ENCODE measurements at places on chromosomes 1 and 21.

DNA sequence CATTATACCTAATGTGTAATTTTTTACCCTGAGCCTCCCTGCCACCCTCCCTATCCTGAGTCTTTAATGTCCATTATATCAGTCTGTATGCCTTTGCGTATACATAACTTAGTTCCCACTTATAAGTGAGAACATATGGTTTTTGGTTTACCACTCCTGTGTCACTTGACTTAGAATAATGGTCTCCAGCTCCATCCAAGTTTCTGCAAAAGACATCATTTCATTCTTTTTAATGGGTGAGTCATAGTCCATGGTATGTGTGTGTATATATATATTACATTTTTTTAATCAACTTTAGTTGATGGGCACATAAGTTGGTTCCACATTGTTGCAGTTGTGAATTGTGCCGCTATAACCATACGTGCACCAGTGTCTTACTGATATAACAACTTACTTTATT is 477.1 kb upstream of the NEGR1 start:
- no peak for DNase-seq

GRCh38 chr1:152436593-152437496 is 22.8 kb upstream of the CRNN start:
- DNase-seq: no peak

GRCh38 chr1:165856606-165857005 is 29.2 kb downstream of the UCK2 start:
- DNase-seq: no peak

DNA sequence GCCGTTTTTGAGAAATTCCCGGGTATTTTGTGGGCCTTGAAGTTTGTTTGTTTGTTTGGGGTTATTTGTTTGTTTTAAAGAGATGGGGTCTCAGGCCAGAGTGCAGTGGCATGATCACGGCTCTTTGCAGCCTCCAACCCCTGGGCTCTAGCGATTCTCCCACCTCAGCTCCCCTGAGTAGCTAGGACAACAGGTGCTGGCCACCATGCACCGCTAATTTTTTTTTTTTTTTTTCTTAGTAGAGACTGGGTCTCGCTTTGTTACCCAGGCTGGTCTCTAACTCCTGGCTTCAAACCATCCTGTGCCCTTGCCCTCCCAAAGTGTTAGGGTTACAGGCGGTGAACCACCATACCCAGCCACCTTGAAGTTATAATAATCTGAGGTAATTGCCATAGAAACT is 2.0 kb downstream of the CHTOP start:
- no peak for DNase-seq

DNA sequence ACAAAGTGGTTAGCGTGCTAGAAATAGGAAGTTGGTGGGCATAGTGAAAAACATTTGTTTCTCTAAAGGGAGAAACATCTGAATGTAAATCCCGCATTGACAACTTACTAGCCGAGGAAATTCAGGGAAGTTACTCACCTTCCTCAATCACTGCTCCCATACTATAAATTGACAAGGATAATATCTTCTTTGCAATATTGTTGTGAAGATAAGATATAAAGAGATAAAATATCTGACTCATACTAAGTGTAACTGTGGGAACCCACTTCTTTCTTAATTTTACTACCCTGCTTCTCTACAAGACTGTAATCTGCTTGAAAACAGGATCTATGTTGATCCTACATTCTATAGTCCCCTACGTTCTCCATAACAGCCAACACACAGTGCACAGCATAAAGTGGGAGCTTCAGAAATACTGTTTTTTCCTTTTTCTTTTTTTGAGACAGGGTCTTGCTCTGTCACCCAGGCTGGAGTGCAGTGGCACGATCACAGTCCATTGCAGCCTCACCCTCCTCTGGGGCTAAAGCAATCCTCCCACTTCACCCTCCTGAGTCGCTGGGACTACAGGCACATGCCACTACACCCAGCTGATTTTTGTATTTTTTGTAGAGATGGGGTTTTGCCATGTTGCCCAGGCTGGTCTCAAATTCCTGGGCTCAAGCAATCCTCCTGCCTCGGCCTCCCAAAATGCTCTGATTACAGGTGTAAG is 57.4 kb upstream of the C1orf21 start:
- DNase-seq: no peak

GRCh38 chr1:211581526-211581925 is 2.6 kb upstream of the SLC30A1 start:
- no peak for DNase-seq

- no peak for DNase-seq
These were observed 238.1 kb downstream of the HMCN1 start for GRCh38 chr1:185972096-185972850.

- DNase-seq: no peak
These were observed 48.7 kb upstream of the DMRTA2 start for GRCh38 chr1:50471967-50472366.

GRCh38 chr1:170592591-170593111 is 60.7 kb downstream of the GORAB start:
- DNase-seq: no peak

- DNase-seq: peak; percentile 56
These were observed 147.4 kb upstream of the KRTAP19-8 start for GRCh38 chr21:31185663-31186062.

DNA sequence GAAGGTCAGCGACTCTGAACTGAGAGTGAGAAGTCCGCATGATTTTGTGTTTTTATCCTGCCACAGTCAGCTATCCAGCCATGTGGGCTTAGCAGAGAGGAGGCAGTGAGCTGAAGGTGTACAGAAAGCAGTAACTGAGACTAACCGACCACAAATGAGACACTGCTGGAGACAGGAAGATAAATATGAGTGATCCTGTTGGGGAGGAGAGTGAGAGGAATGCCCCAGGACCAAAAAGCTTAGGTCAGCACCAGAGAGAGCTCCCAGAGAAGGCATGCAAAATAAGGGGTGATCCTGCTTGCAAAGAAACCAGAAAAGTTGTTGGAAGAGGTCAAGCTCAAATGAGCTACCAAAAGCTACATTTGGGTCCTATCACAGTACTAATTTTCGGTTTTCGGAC is 63.7 kb downstream of the HLCS start:
- DNase-seq: no peak

DNA sequence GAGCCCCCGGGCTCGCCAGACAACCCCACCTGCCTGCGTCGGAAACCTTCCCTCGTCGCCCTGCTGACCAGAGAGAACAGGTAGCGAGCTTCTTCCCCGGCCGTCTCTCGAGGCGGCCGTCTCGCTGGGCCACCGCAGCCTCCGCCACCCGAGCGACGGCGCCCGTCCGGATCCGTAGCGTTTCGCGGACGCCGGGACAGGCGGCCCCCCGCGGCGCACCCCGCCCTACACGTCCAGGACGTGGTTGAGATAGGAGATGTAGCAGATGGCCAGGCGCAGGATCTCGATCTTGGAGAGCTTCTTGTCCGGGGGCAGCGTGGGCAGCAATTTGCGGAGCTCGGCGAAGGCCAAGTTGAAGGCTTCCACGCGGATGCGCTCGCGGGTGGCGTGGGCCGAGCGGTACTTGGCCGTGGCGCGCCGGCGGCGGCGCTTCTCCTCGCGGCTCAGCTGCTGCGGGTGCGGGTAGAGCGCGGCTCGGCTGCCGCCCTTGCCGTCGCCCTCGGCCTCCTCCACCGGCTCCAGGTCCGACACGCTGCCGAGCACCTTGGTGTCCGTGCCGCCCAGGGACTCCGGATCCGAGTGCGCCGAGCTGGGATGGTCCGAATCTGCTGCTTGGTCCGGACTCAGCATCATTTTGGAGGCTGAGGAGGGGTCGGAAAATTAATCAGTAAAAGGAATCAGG is 3.0 kb downstream of the NHLH2 start:
- no peak for DNase-seq

DNA sequence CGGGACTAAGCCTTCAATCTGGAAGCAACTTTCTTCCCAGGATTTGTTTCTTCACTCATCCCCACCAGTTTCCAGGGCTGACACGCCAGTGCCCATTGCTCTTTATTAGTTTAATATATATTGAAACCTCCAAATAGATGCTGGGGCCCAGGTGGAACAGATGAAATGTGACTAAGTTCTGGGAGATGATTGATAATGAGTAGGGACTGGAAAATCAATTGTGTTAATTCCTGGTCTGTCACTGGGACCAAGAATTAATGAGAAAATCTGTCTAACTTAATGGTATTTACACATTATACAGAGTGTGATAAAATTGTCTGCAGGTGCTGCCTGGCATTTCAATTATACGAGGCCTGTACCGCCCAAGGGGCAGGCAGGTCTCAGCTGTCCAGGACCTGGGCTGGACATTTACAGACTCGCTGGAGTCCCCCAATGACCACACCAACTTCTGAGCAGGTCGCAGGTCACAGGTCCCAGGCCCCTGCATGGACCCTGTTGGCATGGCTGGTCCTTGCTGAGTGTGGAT is 35.8 kb downstream of the UBIAD1 start:
- no peak for DNase-seq

DNA sequence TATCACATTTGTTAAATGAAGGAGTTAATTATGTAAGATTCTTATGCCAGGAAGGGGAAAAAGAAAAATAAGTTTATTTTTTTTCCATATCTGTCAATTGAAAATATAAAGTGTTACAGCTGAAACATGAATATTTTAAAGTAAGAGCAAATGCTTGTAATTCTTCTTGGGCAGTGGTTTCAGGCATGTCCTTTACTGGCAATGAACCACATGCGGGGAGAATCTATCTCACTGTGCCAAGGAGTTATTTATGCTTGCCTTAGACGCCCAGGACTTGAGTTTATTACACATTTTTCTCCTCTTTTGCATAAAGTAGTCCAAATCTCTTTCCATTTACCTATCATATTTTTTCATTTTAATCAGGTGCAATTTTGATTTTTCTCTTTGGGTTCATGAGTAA is 207.8 kb upstream of the NRIP1 start:
- no peak for DNase-seq

DNA sequence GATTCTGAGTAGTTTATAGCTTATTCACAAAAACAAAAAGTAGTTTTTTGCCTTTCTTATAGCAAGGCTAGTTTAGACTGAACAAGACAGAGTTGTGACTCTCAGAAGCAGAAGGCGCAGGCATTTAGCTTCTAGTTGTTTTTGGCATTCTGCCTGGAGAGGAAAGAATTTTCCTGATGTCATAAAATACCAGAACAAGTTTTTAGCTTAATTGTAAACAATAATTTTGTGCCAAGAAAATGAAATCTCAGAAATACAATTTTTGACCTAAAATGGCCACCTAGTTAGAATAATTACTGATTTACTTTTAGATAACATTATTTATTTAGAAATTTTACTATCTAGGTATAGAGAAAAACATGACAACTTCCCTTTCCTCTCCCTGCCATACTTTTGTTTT is 1.0 kb downstream of the DNAJB4 start:
- DNase-seq: no peak
